ENCODE measurements at places on chromosomes 6 and 20. TPM values are rescaled to one million over a fixed set of nuclear protein-coding genes. Genes with fewer than 3 reads are reported as not detected.

PI3 gene
- polyA plus RNA-seq, result not detected

C6orf58 gene
- 0.52 TPM for polyA plus RNA-seq

KIF25 gene
- not detected for polyA plus RNA-seq

TPBG gene
- 31.0 TPM for polyA plus RNA-seq

ZSCAN23 gene
- 14.7 TPM for polyA plus RNA-seq

Measured in neural cell (in vitro differentiated cells).